8988T (cell line): ENCODE measurements at places on chromosomes 7 and 10.

DNA sequence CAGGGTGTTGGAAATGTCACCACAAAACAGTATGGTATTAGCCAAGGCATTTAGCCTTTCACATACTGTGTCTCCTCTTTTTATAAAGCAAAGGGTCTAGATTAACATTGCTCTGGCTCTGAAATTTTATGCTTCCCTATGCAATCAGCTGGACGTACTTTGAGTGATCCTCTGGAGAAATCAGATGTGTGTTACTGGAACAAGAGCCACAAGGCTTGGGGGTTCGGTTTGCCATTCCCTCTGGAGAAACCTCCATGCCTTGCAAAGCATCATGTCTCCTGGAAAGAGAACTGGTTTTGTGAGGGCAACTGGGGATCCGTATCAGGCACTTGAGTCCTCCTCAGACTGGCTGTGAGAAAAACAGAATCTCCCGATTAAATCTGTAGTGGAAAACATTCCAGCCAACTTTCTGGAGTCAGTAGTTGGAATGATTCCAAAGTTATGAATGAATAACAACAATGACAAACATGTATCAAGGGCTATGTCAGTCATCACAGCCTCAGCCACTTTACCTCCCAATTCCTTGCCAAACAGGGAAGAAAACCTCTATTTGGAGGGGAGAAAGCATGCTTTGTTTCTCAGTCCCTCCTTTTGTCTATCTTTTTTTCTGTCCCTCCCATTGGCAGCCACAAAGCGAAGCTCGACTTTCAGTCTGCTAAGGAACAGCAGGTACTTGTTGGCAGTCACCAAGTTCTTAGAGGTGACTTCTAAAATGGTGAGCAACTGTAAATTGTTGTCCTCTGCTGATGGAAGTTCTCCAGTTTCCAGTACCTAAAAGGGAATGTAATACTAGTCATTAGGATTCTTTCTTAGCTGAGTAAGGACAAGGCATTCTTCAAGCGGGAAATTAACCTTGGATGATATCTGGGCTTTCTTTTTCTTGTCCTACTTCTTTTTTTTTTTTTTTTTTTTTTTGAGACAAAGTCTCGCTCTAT is 864.8 kb upstream of the AUTS2 start:
- DNase-seq = no peak

DNA sequence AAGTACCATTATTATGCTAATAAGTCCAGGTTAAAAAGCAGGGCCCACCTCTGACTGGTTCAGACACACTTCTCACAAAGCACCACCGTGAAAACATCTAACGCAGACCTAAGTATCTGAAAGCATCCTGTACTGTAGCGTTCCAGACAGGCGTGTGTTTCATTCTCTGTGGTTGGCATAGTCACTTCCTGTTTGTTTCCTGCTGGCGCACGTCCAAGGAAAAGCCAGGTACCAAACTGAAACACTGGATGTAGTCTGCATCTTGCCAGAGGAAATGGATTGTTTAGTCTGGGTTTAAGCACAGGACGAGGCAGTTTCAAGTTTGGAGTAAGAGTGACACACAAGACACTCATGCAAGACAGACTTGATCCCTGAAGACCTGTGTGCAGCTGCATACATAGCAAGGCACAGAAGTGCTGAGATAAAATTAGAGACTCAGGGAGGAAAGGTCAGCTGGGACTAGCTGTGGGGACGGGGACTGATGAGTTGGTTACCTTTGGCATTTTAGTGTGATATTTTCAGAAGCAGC is 23.3 kb downstream of the BPGM start:
- no peak for DNase-seq

- peak; percentile 86 for DNase-seq
These were observed at the start of gene HACD1 for GRCh38 chr10:17617031-17617911. TSS of gene HACD1 (minus strand) at chr10:17617374. CDS start at chr10:17617339, 35 bp downstream.

DNA sequence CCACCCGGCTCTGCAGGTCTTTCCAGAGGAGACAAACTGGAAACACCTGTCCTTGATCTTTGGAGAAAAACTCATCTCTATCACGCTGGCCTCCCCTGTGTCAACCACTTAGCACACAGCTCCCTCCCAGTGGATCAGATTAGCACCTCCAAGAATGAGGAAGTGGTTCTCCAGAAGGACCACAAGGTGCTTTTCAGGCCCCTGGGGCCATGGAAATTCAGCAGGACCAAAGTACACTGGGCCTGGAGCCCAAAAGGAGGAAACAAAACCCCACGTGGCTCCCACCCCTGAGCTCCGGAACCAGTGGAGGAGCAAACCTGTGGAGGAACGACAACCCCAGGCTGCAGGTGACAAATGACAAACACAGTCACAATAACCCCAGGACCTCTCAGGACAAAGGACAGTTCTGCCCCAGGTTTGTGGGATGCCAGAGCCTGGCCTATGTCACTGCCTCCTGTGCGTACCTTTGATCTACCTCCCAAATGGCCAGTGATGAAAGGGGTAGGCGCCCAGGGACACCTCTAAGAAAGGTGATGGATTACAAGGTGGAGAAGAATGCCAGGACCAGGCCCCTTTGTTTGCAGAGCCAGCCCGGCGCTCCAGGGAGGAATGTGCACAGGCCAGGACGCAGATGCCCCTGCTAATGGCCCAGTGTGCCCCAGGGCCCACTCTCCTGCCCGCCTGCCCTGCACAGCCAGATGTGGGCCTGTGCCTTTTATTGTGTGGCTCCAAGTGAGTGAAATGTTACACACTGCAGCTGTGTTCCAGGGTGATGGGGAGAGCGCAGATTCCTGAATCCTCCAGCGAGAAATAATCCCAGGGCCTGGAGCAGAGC is 5.7 kb downstream of the TNS3 start:
- no peak for DNase-seq

DNA sequence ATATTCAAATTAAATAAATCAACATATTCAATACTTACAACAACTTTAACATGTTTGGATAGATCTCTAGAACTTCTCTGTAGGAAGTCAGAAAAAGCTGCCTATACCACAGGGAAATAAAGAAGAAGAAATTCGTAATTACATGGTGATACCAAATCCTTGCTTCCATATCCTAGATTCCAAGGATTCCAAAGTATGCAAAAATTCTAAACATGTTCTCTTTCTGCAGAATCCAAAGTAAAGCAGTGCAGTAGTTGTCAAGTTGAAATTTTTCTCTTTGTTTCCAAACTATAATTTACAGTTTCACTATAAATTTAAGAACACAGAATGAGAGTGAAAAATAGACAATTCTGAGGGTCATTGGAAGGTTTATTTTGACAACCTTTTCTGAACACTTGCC is 233.7 kb upstream of the PTN start:
- no peak for DNase-seq

- no peak for DNase-seq
These were observed 71.3 kb downstream of the VWA2 start for GRCh38 chr10:114310346-114310745.

DNA sequence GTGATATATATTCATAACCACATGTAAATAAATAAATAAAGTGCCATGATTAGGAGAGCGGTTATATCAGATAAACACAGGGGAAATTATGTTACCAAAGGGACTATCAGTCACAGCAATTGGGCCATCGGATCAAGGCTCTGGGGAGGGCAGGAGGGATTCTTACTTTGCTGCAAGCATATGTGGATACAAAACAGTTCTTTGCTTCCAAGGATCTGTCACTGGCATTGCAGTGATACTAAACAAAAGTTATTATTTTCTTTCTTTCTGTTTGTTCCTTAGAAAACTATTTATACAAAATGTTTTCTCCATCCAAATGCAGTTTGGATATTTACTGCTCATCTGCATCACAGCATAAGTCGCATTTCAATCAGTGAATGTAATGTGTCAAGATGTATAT is 188.4 kb upstream of the MGMT start:
- DNase-seq = no peak

GRCh38 chr7:50358041-50358705 is 53.7 kb downstream of the IKZF1 start:
- DNase-seq = no peak

GRCh38 chr7:139423091-139423490 is 60.4 kb downstream of the KLRG2 start:
- no peak for DNase-seq

DNA sequence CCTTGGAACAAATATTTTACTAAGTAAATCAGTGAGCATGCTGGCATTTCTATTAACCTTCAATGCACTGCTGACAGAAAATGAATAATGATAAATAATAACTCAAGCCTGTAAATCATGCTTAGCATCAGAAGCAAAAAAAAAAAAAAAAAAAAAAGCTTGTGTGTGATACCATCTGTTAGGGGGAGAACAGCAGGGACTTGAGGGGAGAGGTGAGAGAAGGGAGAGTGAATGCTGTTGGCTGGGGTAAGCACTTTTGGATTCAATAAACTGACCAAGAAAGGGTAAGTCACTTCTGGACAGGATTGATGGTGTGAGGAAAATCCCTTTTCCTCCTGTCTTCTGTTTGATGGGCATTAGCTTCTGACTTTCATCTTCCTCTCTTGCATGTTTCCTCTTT is 996.4 kb downstream of the KCNMA1 start:
- DNase-seq = no peak
